ENCODE measurements at places on chromosomes 4 and X.
A peak's percentile ranks its signal among the peaks of the same experiment; 100 is the strongest.

- DNase-seq, result no peak
Observed at GRCh38 chrX:129956145-129956544, 26.3 kb upstream of the BCORL1 start.

DNA sequence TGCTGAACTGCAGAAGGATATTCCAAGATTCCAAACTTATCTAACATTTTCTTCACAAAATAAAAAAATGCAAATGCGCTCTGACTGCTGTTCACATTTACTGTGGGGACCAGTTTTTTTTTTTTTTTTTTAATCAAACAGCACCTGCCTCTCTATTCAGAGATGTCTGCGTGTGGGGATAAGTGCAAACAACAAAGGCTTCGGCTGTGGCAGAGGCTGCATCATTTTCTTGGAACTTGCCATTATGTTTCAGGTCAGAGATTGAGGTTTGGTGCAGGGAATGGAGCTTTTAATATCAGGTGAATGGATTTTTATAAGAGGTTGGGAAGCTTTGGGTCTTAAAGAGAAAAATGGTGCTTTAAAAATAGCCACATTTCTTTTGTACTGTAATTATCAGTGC is 78.2 kb upstream of the TET2 start:
- DNase-seq, result no peak

- peak; percentile 45 for DNase-seq
Observed at GRCh38 chrX:17535229-17535628, 160.2 kb downstream of the NHS start.

DNA sequence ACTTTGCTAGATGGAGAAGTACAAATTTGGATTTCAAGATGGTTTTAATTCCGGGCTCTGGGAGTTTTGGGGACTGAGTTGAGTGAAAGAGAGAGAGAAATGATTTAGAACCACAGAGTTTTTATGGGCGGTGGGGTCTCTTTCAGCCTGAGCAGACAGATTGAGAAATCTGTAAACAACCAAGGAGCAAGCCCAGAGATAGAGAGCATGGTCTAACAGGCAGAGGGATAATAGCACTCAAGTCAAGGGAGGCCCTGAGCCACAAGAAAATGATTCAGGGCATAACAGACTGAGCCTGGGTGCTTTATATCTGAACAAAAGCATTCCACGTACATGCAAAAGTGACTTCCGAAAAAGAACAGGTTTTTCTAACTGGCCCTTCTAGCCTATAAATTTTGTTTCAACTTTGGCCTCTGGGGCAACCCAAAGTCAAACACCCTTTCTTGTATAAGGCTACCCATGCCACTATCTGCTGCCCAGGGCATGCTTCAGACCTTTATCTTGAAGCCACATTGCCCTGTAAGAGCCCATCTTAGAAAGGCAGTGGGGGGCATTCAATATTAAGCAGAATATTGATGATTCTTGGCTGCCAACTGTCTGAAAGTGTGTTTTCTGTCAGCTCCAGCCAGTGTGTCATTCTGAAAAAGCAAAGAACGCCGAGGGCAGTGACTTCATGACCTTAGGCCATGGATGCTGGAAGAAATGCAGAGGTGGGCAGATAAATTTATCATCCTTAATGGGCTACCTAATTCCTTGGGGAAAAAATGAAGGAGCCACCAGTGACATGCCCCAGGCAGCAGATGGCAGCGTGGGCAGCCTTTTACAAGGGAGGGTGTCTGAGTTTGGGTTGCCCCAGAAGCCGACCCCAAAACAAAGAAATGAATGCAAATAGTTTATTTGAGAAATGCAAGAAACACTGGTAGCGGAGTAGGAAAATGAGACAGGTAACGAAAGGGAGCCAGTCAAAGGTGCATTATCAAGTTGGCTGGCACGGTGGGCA is 637.6 kb downstream of the MID1IP1 start:
- no peak for DNase-seq

DNA sequence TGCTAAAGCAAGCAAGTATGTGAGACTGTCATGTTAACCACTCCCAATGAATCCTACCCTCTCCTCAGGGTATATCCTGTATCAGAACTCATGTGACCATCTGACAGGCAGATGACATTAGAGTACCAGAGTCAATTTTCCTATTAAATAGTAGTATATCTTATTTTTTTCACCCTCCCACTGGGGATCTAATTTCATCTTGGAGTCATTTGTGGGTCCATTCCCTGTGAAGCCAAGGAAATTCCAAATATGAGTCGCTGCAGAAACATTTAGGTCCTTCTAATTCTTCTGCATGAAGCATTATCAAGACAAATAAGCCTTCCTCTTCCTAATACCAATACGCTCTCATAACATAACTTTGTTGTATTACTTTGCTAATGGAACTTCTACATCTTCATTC is 52.2 kb upstream of the BLTP1 start:
- peak; percentile 21 for DNase-seq

GRCh38 chrX:101745046-101745445 is 85.4 kb upstream of the ARMCX2 start:
- DNase-seq, result no peak

DNA sequence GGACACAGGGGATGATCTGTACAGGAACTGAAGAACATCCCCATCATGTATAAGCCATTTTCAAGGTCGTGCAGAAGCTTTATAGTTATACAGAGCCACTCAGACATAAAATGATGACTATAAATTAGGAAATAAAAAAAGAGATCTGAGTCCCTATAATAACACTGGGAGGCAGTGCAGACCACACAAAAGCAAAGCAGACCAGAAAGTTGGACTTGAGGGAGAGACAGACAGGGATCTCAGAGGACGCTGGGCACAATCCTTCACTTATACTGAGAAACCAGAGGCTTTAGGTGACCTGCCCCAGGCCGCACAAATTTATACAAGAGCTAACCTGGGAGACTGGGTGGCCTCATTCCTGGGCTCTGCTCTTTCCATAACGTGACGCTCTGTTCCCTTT is 70.5 kb downstream of the HADH start:
- peak; percentile 49 for DNase-seq

DNA sequence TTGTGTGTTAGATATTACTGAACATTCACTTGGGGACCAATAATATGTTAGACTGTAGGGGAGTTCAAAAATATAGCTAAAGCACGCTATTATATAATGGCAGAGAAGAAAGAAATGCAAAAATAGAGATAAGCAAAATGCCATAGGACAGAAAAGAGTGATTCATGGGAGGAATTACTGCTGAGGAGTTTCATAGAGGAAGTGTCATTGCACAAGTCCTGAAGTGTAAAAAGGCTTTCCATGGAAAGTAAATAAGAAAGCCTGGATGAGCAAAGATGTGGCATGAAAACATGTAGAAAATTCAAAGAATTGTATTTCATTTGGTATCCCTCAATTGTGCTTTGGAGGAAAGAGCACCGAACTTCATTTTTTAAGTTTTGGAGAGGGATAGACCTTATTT is 14.5 kb downstream of the HMGB2 start:
- DNase-seq, result no peak

- no peak for DNase-seq
Observed at GRCh38 chrX:154354013-154354412, 20.4 kb downstream of the FLNA start.

- DNase-seq, result no peak
Observed at GRCh38 chr4:60683973-60684372, 516.2 kb upstream of the ADGRL3 start.

DNA sequence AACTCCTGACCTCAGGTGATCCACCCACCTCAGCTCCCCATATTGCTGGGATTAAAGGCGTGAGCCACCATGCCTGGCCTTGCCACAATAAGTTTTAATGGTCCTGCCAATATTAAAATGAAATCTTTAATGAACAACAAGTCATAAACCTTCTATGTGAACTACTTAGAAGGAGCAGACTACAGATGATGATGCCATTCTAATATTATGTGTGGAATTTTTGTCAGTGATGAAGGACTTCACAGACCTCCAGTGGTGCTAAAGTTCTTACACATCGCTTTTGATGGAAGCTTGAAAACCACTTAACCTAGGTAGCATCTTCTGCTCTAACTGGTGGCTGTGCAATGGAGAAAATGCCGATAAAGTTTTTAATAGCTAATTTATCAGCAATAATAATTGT is 331.4 kb downstream of the CCSER1 start:
- DNase-seq, result no peak

DNA sequence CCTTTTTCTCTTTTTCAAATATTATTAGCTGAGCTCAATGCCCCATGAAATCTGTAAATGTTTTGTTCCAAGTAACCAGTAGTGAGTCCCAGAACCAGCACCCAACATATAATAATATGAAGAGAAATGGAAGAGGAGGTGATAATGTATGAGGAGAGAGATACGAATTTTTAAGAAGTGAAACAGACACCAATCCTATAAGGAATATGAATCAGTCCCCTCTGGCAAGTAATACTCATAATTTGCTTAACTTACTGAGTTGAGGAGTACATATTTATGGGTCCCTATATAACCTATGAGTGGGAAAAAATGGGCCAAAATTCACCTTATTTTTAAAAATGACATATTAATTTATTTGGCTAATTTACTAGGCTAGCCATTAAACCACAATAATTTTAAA is 8.4 kb upstream of the CBR4 start:
- no peak for DNase-seq

- no peak for DNase-seq
Observed at GRCh38 chrX:72368796-72369195, 63.1 kb upstream of the CITED1 start.

DNA sequence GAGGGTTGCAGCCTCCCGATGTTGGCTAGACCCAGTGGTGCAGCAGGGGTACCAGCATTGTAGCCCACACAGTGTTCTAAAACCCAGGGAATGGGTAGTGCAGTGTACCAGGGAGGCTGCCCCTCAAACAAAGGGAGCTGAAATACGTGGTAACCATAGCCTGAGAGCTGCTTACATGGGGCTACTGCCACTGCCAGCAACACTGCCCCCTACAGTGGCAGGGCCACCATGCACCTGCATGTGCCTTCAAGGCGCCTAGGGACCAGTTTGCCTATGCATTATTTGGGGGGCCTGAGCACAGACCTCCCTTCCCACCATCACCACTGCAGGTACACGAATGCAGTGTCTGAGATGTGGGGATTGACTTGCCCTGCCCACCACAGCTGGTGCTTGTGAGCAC is 21.0 kb upstream of the BMP15 start:
- peak; percentile 25 for DNase-seq

- no peak for DNase-seq
Observed at GRCh38 chr4:16853640-16854039, 44.8 kb downstream of the LDB2 start.

GRCh38 chr4:163568843-163569242 is 74.4 kb downstream of the TMA16 start:
- no peak for DNase-seq

DNA sequence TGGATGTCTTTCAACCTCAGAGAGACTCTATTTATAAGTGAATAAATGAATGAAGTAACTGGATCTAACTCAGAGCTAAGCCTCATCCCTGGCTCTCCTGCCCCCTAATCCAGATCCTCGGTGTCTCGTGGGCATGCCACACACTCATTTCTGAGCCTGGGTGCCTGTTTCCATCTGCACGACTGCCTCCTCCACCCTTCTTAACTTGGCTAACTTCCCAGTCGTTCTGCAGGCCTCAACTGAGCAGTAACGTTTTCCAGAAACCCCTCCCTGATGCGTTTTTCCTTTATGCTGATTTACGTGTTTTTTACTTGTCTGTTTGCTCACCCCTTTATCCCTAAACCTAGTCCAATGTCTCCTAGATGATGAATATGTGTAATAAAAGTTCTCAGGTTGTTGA is 186.9 kb upstream of the HS3ST1 start:
- DNase-seq, result no peak

DNA sequence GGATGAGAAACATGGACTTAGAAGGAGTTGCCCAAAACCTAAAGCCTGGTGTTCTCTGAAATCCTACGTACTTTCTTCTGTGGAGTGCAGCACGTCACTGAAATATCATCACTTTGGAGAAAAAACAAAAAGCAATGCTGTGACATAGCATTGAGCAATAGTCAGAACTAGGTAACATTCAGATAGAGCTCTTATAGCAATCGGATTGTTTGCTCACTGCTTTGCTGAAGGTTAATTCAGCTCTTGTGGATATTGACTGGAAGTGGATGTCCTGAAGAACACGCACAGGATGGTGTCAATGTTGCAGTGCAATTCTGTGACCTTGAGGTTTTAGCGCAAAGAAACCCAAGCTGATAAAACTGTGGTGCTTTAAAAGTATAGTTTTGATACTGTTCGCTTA is 114.2 kb upstream of the GRXCR1 start:
- DNase-seq, result no peak

- no peak for DNase-seq
Observed at GRCh38 chr4:6113641-6114040, 86.7 kb downstream of the JAKMIP1 start.

DNA sequence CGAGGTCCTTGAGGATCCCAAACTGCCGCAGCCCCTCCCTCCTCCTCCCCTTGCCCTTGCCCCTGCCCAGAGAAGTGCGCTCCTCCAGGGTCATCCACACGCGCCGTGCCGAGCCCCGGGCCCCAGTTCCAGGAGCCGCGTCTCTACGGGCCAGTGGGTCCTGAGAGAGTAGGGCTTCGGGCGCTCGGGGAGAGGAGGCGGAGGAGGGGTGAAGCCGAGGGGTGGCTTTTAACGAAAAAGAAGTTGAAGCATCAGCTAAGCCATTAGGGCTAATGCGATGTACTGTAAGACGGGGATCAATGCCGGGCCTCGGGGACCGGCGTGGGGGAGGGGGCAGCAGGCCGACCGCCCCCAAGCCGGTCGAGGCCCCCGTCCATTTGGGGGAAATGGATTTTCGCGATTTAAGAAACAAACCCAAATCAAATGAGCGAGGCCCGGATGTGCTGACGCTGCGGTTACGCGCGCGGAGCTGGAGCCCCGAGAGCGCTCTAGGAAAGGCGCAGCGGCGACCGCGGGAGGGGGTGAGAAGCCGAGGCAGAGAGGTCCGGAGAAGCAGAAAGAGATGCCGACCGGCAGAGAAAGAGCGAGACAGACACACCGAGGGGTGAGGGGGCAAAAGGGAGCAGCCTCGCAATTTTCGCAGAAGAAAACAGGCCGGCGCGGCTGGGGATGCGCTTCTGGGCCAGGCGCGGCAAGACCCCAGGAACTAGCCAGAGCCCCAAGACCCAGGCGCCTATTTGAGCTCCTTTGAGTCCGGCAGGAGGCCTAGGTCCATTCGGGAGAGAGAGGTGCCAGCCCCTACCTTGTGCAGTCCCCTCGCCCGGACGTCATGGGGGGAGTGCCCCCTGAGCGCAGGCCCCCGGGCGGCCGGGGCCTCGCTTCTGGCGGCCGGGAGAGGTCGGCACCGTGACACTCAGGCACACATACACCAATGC is 13.6 kb downstream of the HMX1 start:
- no peak for DNase-seq

GRCh38 chr4:81459228-81459627 is 12.5 kb downstream of the RASGEF1B start:
- no peak for DNase-seq

GRCh38 chr4:71221510-71222466 is 117.0 kb upstream of the SLC4A4 start:
- DNase-seq, result no peak

DNA sequence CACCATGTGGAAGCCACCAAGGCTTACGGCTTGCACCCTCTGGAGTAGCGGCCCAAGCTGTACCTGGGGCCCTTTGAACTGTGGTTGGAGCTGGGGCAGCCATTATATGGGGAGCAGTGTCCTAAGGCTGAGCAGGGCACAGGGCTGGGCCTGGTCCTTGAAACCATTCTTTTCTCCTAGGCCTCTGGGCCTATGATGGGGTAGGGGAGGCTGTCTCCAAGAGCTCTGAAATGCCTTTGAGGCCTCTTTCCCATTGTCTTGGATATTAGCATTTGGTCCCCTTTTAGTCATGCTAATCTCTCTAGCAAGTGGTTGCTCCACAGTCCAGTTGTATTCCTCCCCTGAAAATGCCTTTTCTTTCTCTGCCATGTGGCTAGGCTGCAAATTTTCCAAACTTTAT is 96.4 kb upstream of the ARX start:
- DNase-seq, result peak; percentile 11

Data from iPS-NIHi11 (cell line).